T follicular helper cell (primary cell): ENCODE measurements at places on chromosomes 5 and 9.

GRCh38 chr5:119752921-119753886, 123.8 kb downstream of the FAM170A start:
- DNase-seq = no peak

GRCh38 chr5:173239233-173239593, 4.2 kb upstream of the NKX2-5 start:
- DNase-seq = no peak

- DNase-seq = no peak
Measured at GRCh38 chr9:126531035-126531571, 82.6 kb upstream of the LMX1B start.

DNA sequence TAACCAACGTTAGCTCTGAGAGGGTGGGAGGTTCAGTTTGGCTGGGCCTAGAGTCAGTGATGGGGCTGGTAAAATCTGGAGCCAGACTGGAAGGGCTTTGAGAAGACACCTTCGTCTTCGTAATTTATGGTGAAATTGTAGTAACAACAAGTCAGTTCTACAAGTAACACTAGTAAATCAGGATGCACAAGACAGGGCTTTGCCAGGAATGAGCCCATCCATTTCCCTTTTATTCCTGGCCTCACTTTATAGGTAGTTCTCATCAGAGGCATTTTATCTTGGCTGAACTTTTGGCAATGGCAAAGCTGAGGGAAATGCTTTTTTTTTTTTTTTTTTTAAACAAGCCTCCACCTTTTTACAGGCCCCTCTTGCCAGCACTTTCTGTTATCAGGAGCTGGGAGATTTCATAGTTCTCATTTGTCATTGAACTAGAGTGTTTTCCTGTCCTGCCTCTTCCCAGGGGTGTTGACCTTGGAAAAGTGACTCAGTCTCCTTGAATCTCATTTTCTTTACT, 110.5 kb upstream of the KLF4 start:
- DNase-seq = no peak

- no peak for DNase-seq
Measured at GRCh38 chr5:168590666-168591065, 11.5 kb upstream of the PANK3 start.

DNA sequence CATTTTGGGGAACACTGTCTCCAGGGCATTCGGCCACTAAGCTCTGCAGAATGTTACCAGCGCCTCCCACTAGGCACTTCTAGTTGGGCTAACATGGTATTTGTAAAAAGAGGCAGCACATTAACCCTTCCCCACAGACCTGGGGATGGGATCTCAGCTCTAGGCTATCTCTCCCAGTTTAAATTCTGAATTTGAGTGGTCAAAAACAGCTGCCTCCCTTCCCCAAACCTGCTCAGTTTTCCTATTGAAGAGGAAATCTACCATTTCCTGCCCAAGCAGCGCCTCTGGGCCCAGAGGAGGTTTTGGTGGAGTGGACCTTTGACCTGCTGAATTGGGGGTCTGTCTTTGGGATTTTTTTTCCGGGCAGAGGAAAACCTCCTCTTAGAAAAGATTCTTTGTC, 53.2 kb downstream of the ENC1 start:
- no peak for DNase-seq

GRCh38 chr5:172127581-172127980, 60.4 kb downstream of the STK10 start:
- no peak for DNase-seq

DNA sequence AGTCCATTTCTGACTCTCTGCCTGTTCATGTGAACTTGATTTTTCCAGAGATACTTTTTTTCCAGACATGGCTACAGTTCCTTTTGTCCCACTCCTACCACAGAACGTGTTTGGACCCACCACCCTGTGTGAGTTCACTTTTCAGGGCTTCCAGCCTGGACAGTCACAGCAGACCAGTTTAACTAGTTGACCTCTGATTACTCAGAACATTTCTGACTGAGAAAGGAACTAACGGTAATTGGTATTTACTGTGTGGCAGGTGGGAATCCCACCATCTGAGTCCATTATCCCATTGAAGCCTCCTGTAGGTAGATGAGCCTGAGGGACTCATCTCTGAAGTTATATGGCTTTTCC, 210.1 kb downstream of the GOLPH3 start:
- no peak for DNase-seq

GRCh38 chr5:128432913-128433440, 105.1 kb downstream of the FBN2 start:
- no peak for DNase-seq

DNA sequence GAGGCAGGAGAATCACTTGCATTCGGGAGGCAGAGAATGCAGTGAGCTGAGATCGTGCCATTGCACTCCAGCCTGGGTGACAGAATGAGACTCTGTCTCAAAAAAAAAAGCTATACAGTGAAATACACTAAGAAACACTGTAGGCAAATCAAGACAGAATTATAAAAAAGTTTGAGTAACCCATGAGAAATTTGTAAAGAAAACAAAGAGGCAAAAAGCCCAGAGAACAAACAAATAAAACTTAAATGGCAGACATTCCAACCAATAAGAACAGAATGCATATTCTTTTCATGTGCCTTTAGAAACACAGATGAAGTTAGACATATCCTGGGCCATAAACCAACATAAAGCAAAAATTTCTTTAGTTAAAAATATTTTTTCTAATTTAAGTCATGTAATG, 30.6 kb downstream of the ZNF169 start:
- DNase-seq = no peak

- no peak for DNase-seq
Measured at GRCh38 chr5:150065886-150066285, 20.5 kb downstream of the CSF1R start.

GRCh38 chr5:67476531-67476930, 279.9 kb upstream of the CD180 start:
- DNase-seq = no peak

GRCh38 chr5:113040672-113041260, 64.2 kb downstream of the DCP2 start:
- DNase-seq = no peak

GRCh38 chr5:132090107-132090506, 16.5 kb downstream of the CSF2 start:
- no peak for DNase-seq

GRCh38 chr5:43152946-43153345, 32.2 kb downstream of the ZNF131 start:
- no peak for DNase-seq

- no peak for DNase-seq
Measured at GRCh38 chr5:1099926-1100663, 11.8 kb downstream of the SLC12A7 start.

DNA sequence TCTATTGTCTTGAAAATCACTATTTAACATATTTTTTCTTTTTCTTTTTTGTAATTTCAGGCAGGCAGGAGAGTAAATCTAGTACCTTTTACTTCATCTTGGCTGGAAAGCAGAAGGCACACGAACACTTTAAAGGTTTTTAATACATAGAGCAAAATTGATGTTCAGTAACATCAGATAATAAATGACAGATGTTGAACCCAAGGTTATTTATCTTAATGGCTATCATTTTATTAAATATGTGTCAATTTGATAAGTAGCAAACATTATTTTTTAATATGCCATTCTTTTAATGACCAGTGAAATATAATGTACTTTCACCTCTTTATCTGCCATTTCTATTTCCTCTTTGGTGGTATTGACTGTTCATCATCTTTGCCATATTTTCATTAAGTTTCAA, 381.2 kb downstream of the ARHGEF28 start:
- no peak for DNase-seq

DNA sequence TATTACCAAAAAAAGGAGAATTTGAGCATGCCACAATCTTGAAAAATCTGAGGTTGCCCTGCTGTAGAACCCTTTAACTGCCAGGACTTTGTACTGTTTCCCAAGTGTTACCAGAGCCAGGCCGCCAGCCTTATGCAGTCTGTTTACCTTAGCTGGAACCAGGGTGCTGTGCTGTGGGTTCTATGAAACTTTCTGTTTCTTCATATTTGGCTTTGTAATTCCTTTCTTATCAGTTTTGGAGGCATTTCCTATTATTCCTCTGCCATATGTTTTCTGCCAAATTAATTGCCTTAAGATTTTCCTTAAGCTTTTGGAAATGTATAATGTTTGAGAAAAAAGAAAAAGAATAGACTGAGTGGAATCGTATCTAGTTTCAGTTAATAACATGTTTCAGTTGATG, 2.1 kb downstream of the S1PR3 start:
- DNase-seq = no peak

- no peak for DNase-seq
Measured at GRCh38 chr5:106020894-106021293, 1649.8 kb downstream of the EFNA5 start.

DNA sequence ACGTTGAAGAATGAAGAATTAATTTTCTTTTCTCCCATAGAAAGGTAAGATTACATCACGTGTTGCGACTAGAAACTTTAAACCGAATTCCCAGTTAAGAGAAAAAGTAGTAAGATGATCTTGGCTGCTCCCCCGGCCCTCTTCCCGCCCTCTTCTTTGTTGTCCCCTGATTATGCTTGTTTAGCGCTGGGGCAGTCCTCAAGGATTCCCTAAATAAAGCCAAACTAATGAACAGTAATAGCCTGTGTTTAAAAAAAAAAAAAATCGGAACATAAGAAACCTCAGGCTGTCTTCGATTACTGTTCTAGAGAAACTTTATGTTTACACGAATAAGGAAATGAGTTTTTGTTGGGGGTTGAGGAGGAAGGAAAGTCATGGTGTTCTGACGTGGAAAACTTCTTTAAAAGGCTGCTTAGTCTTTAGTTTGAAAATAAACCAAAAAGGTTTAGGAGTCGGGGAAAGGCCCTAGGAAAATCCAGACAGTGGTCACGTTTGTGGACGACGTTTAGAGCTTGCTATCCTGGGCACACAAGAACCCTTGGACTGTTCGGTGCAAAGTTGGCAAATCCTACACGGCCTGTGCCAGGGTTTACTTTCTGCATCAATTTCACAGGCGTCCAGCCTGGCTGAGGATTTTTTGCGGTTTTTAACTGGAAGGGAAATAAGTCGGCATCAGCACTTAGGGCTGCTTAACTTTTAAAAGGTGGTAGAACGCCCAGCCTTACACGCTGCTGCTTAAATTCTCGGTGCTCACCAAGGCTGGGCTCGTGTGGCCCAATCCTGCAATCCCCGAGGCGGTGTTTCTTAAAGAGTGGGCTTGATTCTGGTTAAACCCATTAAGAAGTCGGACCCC, 1.1 kb upstream of the MAT2B start:
- DNase-seq = no peak

DNA sequence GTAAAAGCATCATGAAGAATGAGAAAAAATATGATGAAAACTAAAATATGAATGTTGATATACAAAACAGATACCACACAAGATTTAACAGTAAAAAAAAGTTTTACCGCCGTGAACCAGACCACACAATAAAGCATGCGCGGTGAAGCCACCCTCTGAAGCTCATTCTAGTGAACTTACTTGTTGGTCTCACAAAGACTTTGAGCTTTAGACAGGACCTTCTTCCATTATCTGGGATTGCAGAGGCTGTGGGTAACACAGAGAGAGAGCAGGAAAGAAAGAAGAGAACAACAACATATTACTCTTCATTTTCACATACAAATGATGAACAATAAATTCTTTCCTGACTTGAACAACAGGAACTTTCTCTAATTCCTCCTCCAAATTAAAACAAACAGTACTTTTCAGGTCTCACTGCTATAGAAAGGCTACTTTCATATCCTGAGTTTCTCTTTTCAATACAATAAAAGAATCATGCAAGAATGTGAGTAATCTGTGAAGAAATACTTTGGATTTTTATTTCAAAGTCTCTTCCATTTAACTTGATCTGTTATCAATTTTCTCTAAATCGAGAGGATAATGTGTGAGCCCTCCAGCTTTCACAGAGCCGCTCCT, 283.1 kb downstream of the EFNA5 start:
- no peak for DNase-seq

- no peak for DNase-seq
Measured at GRCh38 chr5:35319333-35320002, 89.2 kb upstream of the PRLR start.

- DNase-seq = no peak
Measured at GRCh38 chr9:14715102-14715501, 7.4 kb downstream of the CER1 start.

GRCh38 chr5:174454464-174454863, 269.9 kb upstream of the MSX2 start:
- DNase-seq = no peak

DNA sequence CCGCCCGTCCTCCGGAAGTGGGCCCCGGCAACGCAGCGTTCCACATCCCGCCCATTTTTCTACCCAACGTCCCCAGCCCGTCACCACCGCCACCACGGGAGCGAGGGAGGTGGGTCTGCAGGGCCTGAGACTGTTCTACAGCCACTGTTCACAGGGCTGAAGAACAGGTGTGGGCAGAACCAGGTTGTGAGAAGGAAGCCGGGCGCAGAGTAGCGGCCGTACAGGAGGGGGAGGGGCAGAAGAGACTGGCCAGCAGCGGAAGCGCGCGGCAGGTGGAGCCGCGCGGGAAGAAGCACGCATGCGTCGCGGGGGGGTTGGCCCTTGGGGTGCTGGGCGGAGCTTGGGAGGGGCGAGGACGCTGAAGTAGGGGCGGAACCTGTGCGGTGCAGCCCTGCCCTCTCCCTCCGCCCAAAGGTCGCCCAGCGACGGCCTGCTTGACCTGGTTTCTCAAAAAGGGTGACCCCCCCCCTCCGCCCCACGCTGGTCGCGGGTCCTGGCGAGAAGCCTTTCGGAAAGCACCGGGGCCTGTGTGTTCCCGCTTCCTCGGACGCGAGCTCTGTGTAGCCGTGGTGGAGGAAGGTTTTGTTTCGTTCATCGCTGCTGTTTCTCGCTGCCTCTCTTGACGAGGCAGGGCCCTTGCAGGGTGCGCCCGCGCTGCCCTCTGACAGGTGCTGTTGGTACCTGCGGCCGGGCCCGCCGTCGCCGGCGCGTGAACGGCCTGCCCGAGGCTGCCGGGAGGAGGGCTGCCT, 7.8 kb upstream of the MGAT1 start:
- peak; percentile 92 for DNase-seq

- no peak for DNase-seq
Measured at GRCh38 chr9:35172878-35173277, 11.1 kb downstream of the UNC13B start.

DNA sequence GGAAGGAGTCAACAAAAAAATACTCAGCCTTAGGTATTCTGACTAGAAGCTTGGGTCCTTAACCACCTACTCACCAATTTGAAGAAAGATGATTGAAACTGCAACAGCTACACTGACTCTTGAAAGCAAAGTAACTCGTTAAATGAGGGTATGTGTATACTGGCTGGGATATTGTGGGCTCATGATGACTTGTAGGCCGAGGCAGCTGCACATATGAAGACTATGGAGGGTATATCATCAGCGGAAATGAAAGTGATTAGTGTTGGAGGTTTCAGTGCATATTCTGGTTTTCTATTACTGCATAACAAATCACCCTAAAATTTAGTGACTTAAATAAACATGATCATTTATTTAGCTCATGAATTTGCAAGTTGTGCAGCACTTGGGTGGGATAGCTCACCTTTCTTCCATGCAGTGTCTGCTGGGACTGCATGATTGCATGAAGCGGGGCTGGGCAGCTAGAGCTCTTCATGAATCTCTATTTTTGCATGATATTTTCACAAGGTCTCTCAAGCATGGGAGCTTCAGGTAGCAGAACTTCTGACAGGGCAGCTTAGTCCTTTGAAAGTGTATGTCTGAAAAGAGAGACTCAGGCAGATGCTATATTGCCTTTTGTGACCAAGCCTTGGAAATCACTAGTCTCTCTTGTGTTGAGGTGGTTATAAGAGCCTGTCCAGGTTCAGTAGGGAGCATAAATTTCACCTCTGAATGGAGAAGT, 96.1 kb upstream of the CDKN2B start:
- DNase-seq = no peak

GRCh38 chr9:129327552-129328328, 149.7 kb upstream of the IER5L start:
- DNase-seq = no peak
